ENCODE measurements at places on chromosomes 4 and X.

DNA sequence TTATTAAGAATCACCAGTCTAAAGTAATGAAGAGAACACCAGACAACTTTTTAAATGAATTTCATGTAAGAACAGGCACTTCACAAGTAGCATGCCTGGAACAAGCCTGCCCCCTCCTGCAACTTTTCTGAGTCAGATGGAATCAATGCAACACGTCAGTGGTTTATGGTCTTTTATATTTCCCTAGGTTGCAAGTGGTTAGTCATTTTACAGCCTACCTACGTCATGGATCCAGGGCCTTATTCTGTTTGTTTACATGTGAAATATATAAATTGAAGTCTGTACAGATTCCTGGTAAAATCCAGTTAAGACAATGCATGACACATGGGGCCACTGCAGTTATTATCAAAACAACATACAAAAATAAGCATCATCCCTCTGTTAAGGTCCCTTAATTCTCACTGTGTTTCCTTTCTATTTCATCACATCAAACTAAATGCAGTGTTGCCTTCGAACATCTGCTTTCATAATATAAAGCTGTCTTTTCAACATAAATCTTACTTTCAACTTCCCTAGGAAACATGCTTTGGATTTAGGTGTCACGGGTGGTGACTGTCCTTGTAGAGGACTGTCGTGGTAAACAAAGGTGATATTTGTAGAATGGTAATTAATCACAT, 309.3 kb downstream of the FRMPD4 start:
- DNase-seq = no peak

- DNase-seq = no peak
Observed at GRCh38 chrX:50769389-50770063, 44.5 kb downstream of the SHROOM4 start.

DNA sequence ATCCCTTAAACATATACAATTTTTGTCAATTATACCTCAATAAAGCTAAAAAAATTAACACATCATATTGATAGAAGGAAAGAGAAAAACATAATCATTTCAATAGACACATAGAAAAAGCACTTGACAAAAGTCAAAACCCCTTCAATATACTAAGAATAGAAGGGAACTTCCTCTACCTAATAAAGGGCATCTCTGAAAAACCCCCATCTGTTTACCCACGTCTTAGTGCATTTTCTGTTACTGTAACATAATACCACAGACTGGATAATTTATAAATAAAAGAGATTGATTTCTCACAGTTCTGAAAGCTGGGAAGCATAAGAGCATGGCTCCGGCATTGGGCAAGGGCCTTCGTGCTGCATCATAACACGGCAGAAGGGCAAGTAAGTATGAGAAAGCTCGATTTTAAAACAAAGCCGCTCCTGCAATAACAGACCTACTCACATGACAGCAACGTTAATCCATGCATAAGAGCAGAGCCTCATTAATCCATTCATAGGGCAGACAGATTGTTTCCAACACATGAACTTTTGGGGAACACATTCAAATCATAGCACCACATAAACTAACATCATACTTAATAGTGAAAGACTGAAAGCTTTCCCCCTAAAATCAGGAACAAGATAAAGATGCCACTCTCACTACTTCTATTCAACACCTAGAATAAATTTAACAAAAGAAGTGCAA, 15.7 kb downstream of the STEEP1 start:
- DNase-seq = no peak

DNA sequence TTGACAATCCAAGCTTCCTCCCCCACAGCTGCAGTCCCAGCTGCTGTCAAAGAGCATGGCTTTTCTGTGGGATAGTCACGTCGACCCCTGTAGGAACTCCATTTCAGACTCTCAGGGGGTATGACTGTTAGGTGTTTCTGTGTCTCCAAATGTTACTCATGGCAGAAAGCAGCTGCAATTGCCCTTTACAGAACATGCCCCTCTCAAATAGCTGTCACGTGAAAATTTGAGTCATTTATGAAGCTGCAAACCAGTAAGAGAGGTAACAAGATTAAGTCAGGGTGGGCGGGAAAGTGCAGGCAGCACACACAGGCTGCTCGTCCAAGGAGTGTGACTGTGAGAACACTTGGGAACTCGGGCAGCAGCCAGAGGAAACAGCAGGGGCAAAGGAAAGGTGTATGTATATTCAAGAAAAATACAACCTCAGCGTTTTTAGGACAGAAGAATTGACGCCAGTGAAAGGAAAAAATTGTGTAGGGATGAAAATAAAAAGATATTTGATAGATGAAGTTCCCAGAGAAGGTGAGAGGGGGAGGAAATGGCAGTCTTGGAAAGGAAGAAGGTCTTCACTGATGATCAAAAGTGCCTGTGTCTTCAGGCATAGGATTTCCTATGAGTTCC, 66.5 kb upstream of the TMEM184C start:
- DNase-seq = no peak

- DNase-seq = no peak
Observed at GRCh38 chr4:168560184-168561180, 63.6 kb downstream of the PALLD start.

DNA sequence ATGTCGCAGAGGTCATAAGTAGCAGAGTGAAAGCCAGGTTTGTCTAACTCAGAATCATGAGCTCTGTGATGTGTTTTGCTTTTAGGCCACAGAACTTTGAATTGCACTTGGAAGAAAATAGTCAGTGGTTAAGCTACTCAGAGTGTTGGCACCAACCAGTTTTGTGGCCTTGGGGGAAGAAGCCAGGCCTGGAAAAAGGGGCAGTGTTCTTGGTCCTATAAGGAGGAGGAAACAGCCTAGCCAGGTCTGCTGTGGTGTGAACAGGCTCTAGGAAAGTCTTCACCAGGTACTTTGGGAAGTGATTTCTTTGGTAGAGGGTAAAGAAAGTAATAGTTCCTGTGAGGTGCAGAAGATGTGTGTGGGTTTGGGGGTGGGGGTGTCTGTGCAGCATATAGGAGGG, 49.2 kb downstream of the FHIP1A start:
- DNase-seq = no peak

- DNase-seq = peak; percentile 72
Observed at GRCh38 chr4:155376387-155377268, at the start of gene MAP9. Gene MAP9, minus strand, starts transcription at chr4:155376965. Its CDS starts 1,115 bp downstream, at chr4:155375850.

GRCh38 chrX:28675173-28675572, 87.9 kb downstream of the IL1RAPL1 start:
- DNase-seq = no peak

- no peak for DNase-seq
Observed at GRCh38 chr4:7425591-7426468, 8.9 kb downstream of the PSAPL1 start.

GRCh38 chrX:40816906-40817305, 81.6 kb upstream of the MED14 start:
- DNase-seq = no peak

DNA sequence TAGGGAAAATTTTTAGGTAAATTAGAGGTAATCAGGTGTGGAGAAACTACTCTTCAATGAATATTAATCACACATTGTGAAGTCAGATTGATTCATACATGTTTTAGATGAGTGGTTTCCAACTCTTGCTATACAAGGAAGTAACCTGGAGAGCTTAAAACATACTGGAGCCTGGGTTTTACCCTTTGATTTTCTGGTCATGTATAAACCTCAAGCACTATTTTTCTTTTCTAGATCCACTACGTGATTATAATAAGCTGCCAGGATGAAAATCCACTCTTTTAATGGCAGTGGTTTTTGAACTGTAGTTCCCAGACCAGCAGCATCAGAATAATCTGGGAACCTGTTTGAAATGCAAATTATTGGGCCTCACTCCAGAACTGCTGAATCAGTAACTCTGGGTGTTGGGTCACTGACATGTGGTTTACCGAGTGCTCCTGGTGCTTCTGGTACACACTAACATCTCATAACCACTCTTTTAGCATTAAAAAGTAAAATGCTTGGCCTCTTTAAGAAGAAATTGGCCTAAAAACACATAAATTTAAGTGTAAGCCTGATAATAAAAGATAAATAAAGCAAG, 63.4 kb downstream of the DCAF12L1 start:
- DNase-seq = no peak

- no peak for DNase-seq
Observed at GRCh38 chrX:41234962-41235361, 99.0 kb upstream of the DDX3X start.

DNA sequence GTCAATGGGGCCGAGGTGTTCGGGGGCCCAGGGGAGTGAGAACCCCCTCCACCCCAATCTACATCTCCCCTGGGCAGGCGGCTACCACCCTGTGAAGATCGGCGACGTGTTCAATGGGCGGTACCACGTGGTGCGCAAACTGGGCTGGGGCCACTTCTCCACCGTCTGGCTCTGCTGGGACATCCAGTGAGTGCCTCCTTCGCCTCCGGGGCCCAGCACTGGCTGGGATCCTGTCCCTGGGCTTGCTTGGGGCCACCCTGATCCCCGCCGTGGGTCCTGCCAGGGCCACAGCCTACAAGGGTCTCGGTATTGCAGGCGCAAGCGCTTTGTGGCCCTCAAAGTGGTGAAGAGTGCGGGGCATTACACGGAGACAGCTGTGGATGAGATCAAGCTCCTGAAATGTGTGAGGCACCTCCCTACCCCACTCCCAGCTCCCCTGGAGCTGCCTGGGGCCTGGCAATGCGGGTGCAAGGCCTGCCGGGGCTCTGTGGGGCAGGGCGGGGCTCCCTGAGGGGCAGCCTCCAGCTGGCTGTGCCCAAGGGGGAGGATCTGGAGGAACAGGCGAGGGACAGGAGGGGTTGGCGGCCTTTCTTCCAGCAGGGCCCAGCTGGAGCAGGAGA, 697 bp downstream of the SRPK3 start:
- no peak for DNase-seq

GRCh38 chr4:82741188-82741587, 57.4 kb downstream of the SCD5 start:
- no peak for DNase-seq

GRCh38 chrX:94216738-94217137, 542.7 kb downstream of the FAM133A start:
- no peak for DNase-seq

GRCh38 chr4:89871211-89871610, 23.4 kb upstream of the MMRN1 start:
- DNase-seq = no peak

GRCh38 chrX:11321986-11322385, 28.8 kb downstream of the AMELX start:
- DNase-seq = no peak

DNA sequence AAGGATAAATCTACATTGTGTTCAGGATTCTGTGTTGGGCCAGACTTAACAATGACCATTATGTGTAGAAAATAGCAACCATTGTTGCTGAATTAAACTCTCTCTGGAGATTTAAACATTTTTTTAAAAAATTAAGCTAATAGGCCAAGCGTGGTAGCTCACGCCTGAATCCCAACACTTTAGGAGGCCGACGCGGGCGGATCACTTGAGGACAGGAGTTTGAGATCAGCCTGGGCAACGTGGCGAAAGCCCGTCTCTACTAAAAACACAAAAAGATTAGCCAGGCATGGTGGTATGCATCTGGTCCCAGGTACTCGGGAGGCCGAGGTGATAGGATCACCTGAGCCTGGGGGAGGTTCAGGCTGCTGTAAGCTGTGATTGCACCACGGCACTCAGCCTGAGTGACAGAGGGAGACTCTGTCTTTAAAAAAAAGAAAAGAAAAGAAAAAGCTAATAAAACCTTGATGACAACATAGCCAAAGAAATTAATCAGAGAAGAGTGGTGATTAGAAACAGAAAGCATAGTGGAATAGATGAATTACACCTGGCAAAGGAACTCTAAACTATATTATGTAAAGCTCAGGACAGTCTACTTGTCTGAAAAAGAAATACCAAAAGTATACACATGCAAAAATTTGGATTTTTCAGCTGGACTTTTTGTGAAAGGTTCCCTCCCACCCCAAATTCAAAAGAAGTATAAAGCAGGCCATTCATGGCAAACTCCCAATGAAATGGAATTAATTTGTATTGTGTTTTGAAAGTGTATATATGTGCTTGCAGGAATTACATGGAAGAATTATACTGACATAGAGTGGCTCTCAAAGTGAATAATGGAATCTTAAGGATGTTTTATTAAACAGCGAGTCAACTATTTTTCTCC, 21.9 kb downstream of the PLS3 start:
- no peak for DNase-seq

- DNase-seq = no peak
Observed at GRCh38 chrX:154738011-154738738, 12.7 kb downstream of the GAB3 start.
